ENCODE measurements at places on chromosomes 5 and 9. TPM values are rescaled to one million over a fixed set of nuclear protein-coding genes. Genes with fewer than 3 reads are reported as not detected.

DNA sequence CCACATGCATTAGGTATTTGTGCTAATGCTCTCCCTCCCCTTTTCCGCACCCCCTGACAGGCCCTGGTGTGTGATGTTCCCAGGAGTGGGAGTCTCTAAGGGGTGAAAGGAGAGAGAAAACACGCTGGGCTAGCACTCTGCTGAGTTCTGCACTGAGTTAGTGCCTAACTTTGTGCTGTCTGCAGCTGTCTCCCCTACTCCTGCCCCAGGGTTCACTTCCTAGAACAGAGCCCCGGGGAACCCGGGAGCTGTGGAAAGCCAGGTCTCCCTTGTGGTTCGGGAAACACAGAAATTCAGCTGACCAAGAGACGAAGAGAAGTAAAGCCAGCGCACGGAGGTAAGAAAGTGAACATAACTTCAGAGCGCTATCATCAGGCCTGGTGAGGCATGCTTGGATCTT lies 20.7 kb upstream of the ANKRD18A start:
- no peak for DNase-seq

DNA sequence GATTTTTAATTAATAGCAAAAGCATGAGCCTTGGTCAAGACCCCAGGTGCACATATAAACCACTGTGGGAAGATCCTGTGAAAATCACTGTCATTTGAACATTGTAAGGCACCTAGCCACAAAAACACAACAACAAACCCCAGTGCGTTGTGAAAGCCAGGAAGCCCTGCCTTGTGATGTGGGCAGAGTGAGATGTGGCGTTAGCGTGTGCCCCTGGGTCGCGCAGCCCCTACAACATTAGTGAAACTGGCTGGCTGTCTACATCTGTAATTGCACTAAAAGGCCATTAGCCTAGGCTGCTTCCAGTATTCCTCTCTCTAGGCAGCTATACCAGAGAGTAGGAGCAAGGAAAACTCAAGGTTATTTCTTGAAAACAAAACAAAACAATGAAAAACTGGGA lies 21.1 kb upstream of the PDZD2 start:
- no peak for DNase-seq

DNA sequence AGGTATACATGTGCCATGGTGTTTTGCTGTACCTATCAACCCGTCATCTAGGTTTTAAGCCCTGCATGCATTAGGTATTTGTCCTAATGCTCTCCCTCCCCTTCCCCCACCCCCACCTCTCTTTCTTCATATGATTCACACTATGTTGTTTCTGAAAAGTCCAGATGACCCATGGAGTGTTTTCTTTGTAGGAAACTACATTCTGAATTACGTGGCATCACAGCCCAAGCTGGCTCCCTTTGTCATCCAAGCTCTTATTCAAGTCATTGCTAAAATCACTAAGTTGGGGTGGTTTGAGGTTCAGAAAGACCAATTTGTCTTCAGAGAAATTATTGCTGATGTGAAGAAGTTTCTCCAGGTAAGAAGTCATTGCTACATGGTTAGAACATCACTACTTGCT lies 30.4 kb downstream of the RANBP17 start:
- no peak for DNase-seq

DNA sequence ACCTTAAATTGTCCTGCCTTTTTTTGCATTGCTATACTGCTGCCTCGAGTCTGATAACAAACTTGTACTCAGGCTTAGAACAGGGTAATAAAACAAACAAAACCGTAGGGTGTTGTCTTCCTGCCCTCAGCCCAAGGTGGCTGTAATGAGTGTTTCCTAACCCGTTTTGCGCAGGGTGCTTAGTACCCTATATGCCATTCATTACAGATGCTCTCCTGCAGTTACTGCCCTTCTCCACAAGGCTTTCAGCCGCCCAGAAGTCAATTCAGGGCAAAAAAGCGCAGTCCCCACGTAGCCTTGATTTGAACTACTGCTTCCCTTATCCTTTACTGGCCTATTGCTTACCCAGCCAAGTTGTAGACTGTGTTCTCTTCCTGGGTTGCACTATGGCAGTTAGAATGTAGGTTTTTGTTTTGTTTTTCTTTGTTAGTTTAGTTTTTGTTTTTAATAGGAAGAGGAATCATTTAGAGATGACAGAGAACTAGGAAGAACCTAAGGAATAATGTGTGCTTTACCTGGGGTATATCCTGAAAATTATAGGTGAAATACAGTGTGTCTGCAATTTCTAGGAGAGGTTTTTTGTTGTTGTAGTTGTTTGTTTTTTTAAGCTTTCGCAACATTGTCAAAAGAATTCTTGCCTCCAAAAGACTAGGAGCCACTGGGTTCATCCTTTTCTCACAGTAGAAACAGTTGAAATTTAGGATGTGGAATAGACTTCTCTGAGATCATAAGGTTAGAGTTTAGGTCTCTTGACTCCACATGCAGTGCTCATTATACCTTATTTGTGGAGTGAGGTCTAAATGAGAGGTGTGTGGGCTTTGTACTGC lies 1.3 kb downstream of the HMGXB3 start:
- DNase-seq, result no peak

GRCh38 chr5:149944666-149945065 lies at the start of gene PDE6A:
PDE6A (minus strand) TSS chr5:149944793; CDS start chr5:149944673, 120 bp downstream.
- DNase-seq, result no peak

The PCDHGB6 gene
- 4.4 TPM for total RNA-seq

The SCGB3A1 gene
- not detected for total RNA-seq

Measured in lower leg skin (tissue), 4 donors.